ENCODE measurements at places on chromosomes 7 and 10.

GRCh38 chr10:98429320-98430072 is 14.5 kb upstream of the PYROXD2 start:
- DNase-seq, result no peak

DNA sequence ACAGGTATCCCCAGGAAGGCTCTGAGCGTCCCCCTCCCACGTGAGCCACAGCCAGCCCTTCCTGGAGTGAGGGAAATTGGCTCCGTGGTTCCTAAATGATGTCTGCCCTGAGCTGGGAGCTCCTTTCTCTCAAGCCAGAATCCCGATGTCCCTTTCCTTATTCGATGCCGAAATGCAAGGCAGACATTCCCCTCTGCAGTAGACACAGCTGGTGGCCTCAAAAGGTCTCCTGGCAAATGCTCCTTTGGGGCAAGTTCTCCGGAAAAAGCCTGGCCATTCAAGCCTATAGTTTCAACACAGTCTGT is 98.9 kb downstream of the HIP1 start:
- DNase-seq, result peak; percentile 40

DNA sequence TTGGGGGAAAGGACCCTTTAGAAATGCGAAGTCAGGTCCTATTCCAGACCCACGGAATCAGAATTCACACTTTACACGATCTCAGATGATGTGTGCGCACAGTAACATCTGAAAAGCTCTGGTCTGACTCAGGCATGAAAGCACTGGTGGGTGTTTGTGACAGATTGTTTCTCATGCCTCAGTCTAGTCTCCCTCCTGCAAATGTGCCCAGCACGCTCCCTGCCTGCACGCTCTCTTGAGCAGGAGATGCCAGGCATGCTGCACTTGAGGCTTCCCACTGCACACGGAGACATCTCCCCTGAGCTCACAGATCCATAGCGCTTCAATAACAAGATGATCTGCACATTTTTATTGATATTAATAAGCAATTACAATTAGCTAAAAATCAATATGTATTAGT is 23.6 kb upstream of the ZNF37A start:
- no peak for DNase-seq

GRCh38 chr10:63770523-63770922 is 249.3 kb downstream of the REEP3 start:
- DNase-seq, result no peak

DNA sequence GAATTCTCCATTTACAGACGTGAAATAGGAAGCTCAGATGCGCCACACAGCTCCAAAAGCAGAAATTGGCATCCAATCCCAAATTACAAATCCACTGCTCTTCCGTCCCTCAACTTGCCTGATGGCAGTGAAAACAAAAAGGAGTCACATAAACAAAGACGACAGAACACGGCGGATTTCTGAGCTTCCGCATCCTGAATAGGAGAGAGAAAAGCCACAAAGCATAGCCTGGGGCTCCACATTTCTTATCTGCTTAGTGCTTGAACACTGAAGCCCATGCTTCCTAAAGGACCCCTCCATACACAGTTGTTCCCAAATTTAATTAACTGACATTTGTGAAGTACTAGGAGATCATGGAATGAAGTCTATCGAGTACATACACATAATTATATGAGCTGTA is 32.6 kb downstream of the BEND7 start:
- no peak for DNase-seq

- no peak for DNase-seq
These were observed 118.2 kb downstream of the SNX10 start for GRCh38 chr7:26409661-26410547.

- DNase-seq, result no peak
These were observed 2.4 kb upstream of the CFAP69 start for GRCh38 chr7:90242369-90243168.

GRCh38 chr10:120516426-120516825 is 59.4 kb downstream of the PLPP4 start:
- no peak for DNase-seq

DNA sequence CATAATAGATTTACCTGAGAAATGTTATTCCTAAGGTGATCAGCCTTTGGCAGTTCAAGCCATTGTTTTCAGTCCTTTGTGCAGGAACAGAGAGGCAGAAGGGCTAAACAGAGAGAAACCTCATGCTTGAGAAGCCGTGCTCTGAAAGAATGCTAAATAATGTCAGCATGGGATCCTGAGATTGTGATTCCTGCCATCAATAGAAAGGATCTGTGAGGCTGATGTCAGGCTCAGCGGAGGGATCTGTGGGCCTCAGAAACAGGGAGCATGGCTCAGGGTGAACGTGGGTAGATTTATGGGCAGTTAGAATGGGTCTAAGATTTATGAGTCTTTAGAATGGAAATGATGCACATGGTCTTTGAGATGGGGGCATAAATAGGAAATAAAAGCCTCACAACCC is 439.2 kb upstream of the IGFBP3 start:
- DNase-seq, result no peak

- DNase-seq, result no peak
These were observed 1194.3 kb upstream of the CELF2 start for GRCh38 chr10:9823268-9823930.

- no peak for DNase-seq
These were observed 113.0 kb downstream of the SMURF1 start for GRCh38 chr7:99030951-99031350.

GRCh38 chr10:82294874-82295378 is 419.9 kb downstream of the NRG3 start:
- no peak for DNase-seq

DNA sequence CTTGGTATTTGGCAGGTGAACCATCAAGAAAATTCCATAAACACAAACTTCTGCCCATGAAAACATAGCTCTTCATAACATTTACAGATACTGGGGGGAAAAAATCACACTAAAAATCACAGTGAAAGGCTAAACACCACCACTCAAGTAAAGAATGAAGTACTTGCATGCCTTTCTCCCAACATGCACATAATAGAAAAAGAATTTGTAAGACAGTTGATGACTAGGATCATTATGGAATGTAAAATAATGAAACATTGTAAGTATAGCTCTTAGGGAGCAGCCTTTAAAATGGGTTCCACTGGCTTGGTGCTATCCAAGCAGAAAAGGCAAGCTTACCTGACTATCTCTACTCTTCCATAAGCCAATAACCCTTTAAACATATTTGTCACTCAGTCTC is 299.9 kb upstream of the LRRN3 start:
- no peak for DNase-seq

Measured in amygdala (tissue), 56 donors.